ENCODE measurements at places on chromosomes 16 and 17.

- peak; percentile 22 for DNase-seq
These were observed 469.6 kb downstream of the SOX9 start for GRCh38 chr17:72590382-72590781.

DNA sequence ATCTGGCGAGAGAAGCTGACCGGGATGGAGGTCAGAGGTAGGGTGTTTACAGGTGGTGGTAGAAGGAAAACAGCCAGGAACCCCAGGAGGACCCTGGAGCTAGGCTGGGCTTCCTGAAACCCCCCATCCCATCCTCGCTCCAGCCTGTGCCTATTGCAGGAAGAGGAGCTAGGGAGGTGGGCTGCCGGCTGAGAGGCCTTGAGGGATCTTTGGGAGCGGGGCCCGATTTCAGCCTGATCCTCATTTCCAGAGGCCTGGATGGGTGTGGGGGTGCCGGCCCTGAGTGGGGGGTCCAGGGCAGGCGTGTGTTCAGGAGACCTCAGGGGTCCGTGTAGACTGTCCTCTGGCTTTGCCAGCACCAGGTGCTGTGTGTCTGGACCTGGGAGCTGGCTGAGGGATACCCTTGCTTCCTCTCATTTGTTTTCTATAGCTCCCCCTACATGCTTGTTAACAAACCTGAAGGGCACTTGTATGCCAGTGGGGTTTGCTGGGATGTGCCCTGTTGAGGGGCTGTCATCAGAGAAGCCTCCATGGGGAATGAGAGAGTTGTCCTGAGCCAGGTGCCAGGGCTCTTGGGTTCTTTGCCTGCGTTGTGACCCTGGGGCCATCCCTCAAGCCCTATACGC, 18.9 kb upstream of the RAP1GAP2 start:
- DNase-seq = peak; percentile 49

DNA sequence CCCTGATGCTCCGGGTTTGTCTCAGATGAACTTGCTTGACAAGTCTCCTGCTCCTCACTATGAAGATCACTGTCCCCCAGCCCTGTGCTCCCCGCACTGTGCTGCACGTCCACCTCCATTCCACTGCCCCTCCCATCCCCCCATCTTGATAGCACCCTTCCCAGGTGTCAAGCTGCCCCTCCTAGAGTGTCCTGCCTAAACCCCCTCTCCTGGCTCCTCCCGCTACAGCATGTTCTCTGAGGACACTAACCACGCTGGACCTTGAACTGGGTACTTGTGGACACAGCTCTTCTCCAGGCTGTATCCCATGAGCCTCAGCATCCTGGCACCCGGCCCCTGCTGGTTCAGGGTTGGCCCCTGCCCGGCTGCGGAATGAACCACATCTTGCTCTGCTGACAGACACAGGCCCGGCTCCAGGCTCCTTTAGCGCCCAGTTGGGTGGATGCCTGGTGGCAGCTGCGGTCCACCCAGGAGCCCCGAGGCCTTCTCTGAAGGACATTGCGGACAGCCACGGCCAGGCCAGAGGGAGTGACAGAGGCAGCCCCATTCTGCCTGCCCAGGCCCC, 18.5 kb downstream of the DEXI start:
- no peak for DNase-seq

DNA sequence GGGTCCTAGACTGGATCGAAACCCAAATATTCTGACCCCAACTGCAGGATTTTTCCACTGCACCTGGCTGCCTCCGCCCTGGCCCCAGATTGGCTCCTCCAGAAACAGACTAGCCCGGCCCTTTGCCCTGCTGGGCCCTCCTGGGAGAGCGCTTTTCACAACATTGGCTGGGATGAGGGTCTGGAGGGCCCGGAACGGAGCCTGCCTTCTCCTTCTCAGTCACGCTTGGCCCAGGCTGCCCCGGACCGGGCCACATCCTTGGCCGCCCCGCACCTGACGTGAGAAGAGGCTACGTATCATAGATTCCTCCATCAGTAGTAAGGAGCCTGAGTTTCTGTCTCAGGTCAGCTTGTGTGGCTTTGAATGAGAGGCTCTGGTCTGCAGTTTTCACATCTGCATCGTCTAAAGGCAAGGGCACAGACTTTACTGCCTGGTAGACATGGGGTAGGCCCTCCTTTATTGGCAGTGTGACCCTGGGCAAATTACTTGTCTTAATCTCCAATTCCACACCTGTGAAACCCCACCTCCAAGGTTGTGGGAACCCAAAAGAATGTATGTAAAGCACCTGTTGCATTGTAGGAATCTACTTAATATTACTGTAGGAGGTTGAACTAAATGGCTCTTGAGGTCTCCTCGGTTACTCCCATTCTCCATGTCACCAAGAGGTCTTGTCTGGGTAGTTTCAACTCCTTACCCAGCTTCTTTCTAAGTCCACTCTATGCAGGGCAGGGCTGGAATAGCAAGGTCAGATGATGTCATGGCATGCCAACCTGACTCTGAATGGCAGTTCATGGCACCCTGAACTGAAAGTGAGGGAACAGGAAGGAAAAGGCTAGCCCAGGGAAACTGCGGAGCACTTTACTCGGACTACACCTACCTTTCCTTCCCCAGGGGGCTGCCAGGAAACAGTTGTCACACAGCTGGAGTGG, 661 bp downstream of the LRRC3C start:
- no peak for DNase-seq

- DNase-seq = no peak
These were observed 18.2 kb upstream of the METTL2A start for GRCh38 chr17:62405451-62405850.

GRCh38 chr17:82587234-82588086, 60.8 kb downstream of the WDR45B start:
- DNase-seq = no peak

DNA sequence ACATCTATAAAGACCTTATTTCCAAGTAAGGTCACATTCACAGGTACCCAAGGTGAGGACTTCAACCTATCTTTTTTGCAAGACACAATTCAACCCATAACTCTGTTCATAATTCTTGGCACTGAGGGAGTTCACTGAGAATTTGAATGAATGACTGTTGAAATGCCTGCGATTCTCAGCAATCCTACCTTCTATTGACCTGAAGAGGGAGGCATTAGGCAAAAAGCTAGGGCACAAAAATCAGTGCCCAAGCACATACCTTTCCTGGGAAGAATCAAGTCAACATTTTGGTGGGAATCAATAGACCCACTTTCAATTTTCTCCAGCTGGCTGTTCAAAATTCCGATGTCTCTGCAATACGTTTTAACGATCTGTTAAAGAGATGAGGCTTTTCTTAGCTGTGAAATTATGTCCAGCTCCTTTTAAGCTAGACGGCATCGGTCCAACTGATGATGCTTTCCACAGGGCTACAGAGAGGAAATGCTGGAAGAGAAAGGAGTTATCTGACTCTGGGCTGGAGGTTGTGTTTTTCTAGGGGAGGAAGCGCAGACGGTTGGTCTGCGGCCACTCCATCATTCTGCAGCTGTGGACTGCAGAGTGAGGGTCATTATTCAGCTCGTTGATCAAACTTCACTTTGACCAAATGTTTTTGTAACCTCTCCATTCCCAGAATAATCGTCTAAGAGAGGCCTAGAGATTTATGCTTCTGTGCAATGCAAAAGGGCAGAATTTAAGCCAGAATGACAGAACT, 25.2 kb downstream of the BCO1 start:
- no peak for DNase-seq

DNA sequence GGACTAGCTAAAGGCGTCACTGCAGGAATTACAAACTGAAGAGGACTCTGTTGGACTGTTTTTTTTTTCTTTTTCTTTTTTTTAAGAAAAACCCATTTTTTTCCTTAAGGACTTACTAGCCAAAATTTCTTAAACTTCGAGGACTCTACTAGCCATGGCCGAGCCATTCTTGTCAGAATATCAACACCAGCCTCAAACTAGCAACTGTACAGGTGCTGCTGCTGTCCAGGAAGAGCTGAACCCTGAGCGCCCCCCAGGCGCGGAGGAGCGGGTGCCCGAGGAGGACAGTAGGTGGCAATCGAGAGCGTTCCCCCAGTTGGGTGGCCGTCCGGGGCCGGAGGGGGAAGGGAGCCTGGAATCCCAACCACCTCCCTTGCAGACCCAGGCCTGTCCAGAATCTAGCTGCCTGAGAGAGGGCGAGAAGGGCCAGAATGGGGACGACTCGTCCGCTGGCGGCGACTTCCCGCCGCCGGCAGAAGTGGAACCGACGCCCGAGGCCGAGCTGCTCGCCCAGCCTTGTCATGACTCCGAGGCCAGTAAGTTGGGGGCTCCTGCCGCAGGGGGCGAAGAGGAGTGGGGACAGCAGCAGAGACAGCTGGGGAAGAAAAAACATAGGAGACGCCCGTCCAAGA, 878 bp downstream of the HEXIM1 start:
- peak; percentile 50 for DNase-seq

DNA sequence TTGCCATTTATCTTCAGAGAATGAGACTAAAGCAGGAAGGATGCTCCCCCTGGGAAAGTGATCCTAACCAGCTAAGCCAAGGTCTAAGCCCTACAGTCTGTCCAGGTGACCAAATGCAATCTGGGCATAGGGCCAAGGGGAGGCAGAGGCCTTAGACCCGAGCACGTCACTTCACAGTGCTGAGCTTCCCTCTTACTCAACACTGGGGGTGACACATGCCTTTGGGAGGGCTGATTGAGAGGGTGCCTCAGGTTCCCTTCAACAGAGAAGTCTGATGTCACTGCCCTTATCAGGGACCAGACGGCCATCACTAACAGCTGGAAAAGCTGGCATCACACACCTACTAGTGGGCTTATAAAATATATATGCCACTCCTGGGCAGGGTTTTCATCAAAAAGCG, 4.0 kb downstream of the CIAO2B start:
- DNase-seq = no peak

- DNase-seq = no peak
These were observed 16.1 kb upstream of the KCNJ12 start for GRCh38 chr17:21360048-21360447.

- no peak for DNase-seq
These were observed 31.0 kb downstream of the MMP15 start for GRCh38 chr16:58056580-58056979.

DNA sequence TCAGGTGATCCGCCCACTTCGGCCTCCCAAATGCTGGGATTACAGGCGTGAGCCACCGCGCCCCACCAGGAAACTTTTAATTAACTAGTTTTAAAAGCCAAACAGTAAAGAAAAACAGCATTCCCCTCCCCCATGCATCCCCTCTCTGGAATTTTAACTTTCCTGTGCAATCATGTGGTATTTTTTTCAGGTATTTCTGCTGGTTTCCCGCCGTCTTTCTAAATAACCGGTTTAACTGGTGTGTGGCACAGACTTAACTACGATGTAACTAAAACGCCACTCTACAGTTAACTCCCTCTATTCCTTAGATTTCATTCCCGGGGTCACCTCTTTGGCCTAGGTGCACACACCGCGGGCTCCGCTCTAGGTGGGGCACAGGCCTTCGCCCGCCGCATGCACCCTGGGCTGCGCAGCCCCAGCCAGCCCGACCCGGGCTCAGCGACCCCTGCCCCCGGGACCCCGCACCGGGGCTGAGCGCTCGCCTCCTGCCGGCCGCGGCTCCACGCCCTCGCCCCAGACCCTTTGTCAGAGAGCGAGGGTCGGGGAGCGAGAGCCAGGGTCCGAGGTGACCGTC, 15.1 kb upstream of the UTP6 start:
- no peak for DNase-seq

- no peak for DNase-seq
These were observed 251.7 kb upstream of the CACNG5 start for GRCh38 chr17:66583112-66583748.

- no peak for DNase-seq
These were observed 7.8 kb downstream of the CDRT15 start for GRCh38 chr17:14228903-14229302.

- DNase-seq = no peak
These were observed 387.3 kb downstream of the HS3ST3B1 start for GRCh38 chr17:14688134-14688533.

- no peak for DNase-seq
These were observed 13.0 kb downstream of the MYBBP1A start for GRCh38 chr17:4542003-4542725.

DNA sequence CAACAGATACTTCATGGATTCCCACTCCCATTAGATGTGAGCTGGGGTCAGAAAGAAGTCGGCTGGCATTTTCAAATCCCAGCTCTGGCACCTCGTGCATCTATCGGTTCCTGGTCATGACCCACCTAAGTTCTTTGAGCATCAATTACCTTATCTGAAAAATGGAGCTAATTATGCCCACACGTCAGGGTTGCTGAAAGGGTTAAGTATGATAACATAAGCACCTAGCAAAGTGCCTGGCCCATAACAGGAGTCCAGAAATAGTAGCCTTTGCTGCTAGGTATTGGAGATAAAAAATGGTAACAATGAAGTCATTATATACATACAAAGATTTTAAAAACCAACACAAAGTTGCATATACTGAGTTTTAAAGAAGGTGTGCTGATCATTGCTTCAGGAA, 14.1 kb upstream of the GNA13 start:
- no peak for DNase-seq

DNA sequence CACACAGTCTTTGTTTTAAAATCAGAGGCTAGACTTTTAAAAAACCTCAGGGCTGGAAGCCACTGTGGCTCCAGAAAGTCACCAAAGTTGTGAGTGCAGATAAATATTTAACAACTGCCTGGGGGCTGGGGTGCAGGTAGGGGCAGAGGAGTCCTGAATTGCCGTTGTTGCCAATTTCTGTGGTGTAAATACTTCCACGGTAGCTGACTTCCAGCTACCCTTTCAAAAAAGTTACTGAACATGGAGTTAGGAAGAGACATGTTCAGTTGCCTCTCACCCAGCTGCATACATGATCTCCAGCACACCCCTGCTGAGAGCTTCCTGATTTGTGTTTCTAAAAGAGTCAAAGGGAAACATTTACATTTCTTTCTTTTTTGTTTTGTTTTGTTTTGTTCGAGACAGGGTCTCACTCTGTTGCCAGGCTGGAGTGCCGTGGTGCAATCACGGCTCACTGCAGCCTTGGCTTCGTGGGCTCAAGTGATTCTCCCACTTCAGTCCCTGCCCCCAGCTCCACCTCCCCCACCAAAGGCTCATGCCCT, 58.7 kb downstream of the PLXDC1 start:
- DNase-seq = no peak

DNA sequence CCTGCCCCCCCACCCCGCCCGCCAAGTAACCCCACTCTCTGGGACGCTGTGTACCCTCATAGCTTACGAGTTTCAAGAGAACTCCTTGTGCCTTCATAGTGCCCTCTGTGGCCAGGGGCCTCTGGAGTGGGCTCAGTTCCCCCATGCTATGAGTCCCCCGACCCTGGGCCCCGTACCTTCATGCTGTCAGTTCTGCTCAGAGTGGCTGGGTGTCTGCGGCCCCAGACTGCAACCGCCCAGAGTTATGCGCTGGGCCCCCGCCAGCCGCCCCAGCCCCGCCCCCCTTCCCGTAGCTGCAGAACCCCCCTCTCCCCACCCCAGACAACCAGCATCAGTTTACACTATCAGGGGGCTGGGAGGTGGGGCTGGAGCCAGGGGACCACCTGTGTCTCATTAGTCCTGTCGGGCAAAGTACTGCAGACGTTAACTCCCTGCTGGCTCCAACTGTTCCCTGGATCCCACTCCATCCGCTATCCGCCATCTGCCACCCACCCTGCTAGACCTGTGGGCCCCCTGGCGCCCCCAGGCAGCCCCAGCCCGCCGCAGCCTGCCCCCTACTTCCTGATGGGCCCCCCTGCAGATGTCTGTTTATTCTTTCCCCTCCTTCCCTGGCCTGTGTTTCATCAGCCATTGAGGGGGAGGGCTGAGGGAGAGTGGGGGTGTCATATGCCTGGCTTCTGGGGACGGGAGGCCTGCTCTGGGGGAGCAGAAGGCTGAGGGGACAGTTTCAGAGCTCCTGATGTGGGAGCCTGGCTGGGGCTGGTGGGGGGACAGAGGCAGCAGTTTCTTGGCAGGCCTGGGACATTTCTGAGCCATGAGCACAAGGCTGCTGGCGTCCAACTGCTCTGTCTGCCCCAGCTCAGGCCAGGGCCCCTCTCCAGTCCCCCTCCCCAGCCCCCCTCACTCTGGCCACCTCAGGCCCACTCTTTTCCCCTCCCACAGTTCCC, at the start of gene MFAP4:
Gene MFAP4, minus strand, starts transcription at position 217 of the 947 bp plus-strand sequence. Its CDS starts 35 bp downstream, at position 182.
- DNase-seq = no peak

Measured in NCI-H1417 (cell line).